ENCODE measurements at places on chromosomes 3 and 15. TPM values are rescaled to one million over a fixed set of nuclear protein-coding genes. Genes with fewer than 3 reads are reported as not detected.

The GPR171 gene
- total RNA-seq: 1.5 TPM

The TFRC gene
- 67.6 TPM for total RNA-seq

The MESP2 gene
- not detected for total RNA-seq

The EBLN2 gene
- total RNA-seq: 4.1 TPM

The BUB1B gene
- 10.7 TPM for total RNA-seq

The EHHADH gene
- total RNA-seq: 6.1 TPM

The FOXL2NB gene
- 0.26 TPM for total RNA-seq

The MYO1E gene
- total RNA-seq: 154 TPM

The TM4SF4 gene
- not detected for total RNA-seq

The FMN1 gene
- total RNA-seq: 21.9 TPM

The RAB5A gene
- 94.9 TPM for total RNA-seq

The AQP9 gene
- 49.0 TPM for total RNA-seq

The FAM81A gene
- total RNA-seq: 2.2 TPM

The SIDT1 gene
- 0.34 TPM for total RNA-seq

The IL12A gene
- total RNA-seq: 0.30 TPM

The ARPIN gene
- total RNA-seq: 18.7 TPM

The GUCA1C gene
- total RNA-seq: not detected

The IL5RA gene
- total RNA-seq: not detected

The CCDC33 gene
- total RNA-seq: not detected

The LYZL4 gene
- total RNA-seq: not detected

The MKRN2OS gene
- 1.9 TPM for total RNA-seq

The PTH1R gene
- total RNA-seq: 1.1 TPM

The PRR20G gene
- not detected for total RNA-seq

The TMOD2 gene
- total RNA-seq: 8.6 TPM

The GPR15 gene
- not detected for total RNA-seq

The CIB2 gene
- total RNA-seq: 2.0 TPM

Measured in suprapubic skin (tissue), 4 donors.